Right atrium auricular region (tissue), 2 donors: ENCODE measurements at places on chromosomes 11 and 22. TPM values are rescaled to one million over a fixed set of nuclear protein-coding genes. Genes with fewer than 3 reads are reported as not detected.

Gene APOA5
- total RNA-seq, result not detected

Gene GPHA2
- not detected for total RNA-seq

Gene KCTD14
- total RNA-seq, result 0.59 TPM

Gene NCAM1
- 225 TPM for total RNA-seq

Gene MIOX
- total RNA-seq, result not detected

Gene PCSK7
- total RNA-seq, result 32.8 TPM

Gene FAM83F
- 4.4 TPM for total RNA-seq

Gene MS4A18
- not detected for total RNA-seq

Gene DAGLA
- 3.9 TPM for total RNA-seq

Gene THRSP
- 1.9 TPM for total RNA-seq

Gene MMP3
- not detected for total RNA-seq

Gene TIGD3
- not detected for total RNA-seq

Gene FAM180B
- not detected for total RNA-seq

Gene OR2AG1
- total RNA-seq, result not detected

Gene OR51B6
- total RNA-seq, result not detected

Gene SHANK3
- 8.2 TPM for total RNA-seq

Gene CD3D
- not detected for total RNA-seq

Gene OOSP4B
- not detected for total RNA-seq

Gene HTR3B
- not detected for total RNA-seq

Gene LRRN4CL
- total RNA-seq, result 3.0 TPM

Gene B4GALNT4
- total RNA-seq, result 0.39 TPM

Gene MAPK11
- 3.7 TPM for total RNA-seq

Gene ROM1
- 3.2 TPM for total RNA-seq

Gene ANO1
- 29.4 TPM for total RNA-seq

Gene TNNT3
- total RNA-seq, result 16.4 TPM

Gene IL17REL
- total RNA-seq, result not detected

Gene DMC1
- total RNA-seq, result 16.3 TPM

Gene FUT4
- 3.3 TPM for total RNA-seq

Gene RIC8A
- 101 TPM for total RNA-seq

Gene UPB1
- 1.7 TPM for total RNA-seq

Gene PATE2
- not detected for total RNA-seq

Gene JAM3
- total RNA-seq, result 28.5 TPM

Gene ELFN2
- total RNA-seq, result not detected

Gene MMP8
- 0.41 TPM for total RNA-seq

Gene OR5A1
- not detected for total RNA-seq

Gene GAL3ST1
- 0.33 TPM for total RNA-seq
